ENCODE measurements at places on chromosomes 3 and 15. TPM values are rescaled to one million over a fixed set of nuclear protein-coding genes. Genes with fewer than 3 reads are reported as not detected.

The IL17RE gene
- total RNA-seq, result 1.0 TPM

The TM6SF1 gene
- 0.17 TPM for total RNA-seq

The PEAK1 gene
- total RNA-seq, result 12.6 TPM

The CILP gene
- total RNA-seq, result 0.08 TPM

The RUBCN gene
- 9.9 TPM for total RNA-seq

The SEMA6D gene
- total RNA-seq, result not detected

The SLC41A3 gene
- 22.6 TPM for total RNA-seq

The ACKR2 gene
- not detected for total RNA-seq

The NAALADL2 gene
- 0.18 TPM for total RNA-seq

The DYNLT2B gene
- total RNA-seq, result 23.1 TPM

The FAM107A gene
- not detected for total RNA-seq

The NKIRAS1 gene
- total RNA-seq, result 10.8 TPM

The WDR48 gene
- 27.2 TPM for total RNA-seq

The VIPR1 gene
- total RNA-seq, result 0.70 TPM

The HDC gene
- total RNA-seq, result not detected

The DNAJC19 gene
- 25.1 TPM for total RNA-seq

The PP2D1 gene
- total RNA-seq, result not detected

The MESP2 gene
- total RNA-seq, result 0.62 TPM

The EFCAB12 gene
- total RNA-seq, result 0.40 TPM

The SPSB4 gene
- 0.13 TPM for total RNA-seq

The TTLL13 gene
- 0.16 TPM for total RNA-seq

The TMIE gene
- 0.27 TPM for total RNA-seq

The MUC20 gene
- total RNA-seq, result 0.59 TPM

The LYZL4 gene
- total RNA-seq, result not detected

The SSUH2 gene
- total RNA-seq, result 1.0 TPM

The POTEB3 gene
- total RNA-seq, result not detected

The ACVR2B gene
- total RNA-seq, result 2.6 TPM

The SMARCC1 gene
- 24.4 TPM for total RNA-seq

The HIGD2B gene
- not detected for total RNA-seq

The MORC1 gene
- total RNA-seq, result not detected

The ERICH6 gene
- total RNA-seq, result 0.07 TPM

The RARRES1 gene
- total RNA-seq, result 11.0 TPM

The IQGAP1 gene
- total RNA-seq, result 133 TPM

The ABI3BP gene
- 1.0 TPM for total RNA-seq

The RETNLB gene
- not detected for total RNA-seq

The NGLY1 gene
- 19.1 TPM for total RNA-seq

The LRRC31 gene
- not detected for total RNA-seq

The OR5K4 gene
- not detected for total RNA-seq

The AADAC gene
- 20.8 TPM for total RNA-seq

The SORD gene
- 36.3 TPM for total RNA-seq

The GABRR3 gene
- total RNA-seq, result not detected

The SLC4A7 gene
- total RNA-seq, result 23.6 TPM

The TTC14 gene
- 14.8 TPM for total RNA-seq

The SLC22A13 gene
- total RNA-seq, result not detected

The SLC9C1 gene
- not detected for total RNA-seq

The SCAMP5 gene
- 14.0 TPM for total RNA-seq

The LRRIQ4 gene
- not detected for total RNA-seq

Data from A549 treated with DMSO at 1 μM for 4 hours (cell line).